Stimulated activated CD4-positive, alpha-beta T cell treated with anti-CD3 and anti-CD28 coated beads, Interleukin-15, amount 100 ng/mL, for 1 hour (primary cell): ENCODE measurements at places on chromosomes 16 and 17.

- no peak for DNase-seq
Measured at GRCh38 chr17:4747847-4748246, 8.1 kb upstream of the CXCL16 start.

DNA sequence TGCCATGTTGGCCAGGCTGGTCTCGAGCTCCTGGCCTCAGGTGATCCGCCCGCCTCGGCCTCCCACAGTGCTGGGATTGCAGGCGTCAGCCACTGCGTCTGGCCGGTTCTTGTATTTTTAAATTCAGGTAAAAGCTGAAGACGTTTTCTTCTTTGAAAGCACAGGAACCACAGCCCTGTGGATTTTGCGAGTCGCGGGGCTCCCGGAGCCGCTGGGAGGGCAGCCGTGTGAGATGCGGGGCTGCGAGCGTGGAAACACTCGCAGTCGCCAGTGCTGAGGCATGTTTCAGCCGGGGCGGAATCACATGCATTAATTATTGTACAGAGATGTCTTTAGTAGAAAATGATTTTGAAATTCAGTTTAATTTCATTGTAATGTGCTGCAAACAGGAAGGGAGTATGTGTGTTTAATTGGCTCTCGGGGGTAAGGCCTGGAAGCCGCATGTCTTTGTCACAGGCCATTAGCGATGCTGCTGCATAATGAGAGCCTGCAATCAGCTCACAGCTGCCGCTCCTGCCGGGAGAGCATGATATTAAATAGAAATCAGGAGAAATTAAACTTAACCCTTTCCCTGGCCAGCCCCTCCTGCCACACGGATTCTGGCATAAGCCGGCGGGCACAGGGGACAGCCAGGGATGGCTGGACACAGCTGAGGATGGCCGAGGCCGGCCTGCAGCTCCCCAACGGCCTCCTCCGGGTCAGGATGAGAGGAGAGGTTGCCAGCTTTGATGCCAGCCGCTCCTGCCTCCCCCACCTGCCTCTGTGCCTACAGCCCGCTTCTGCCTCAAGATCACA is 35.4 kb upstream of the CDH15 start:
- DNase-seq, result no peak

GRCh38 chr17:73564843-73565242 is 79.4 kb downstream of the SDK2 start:
- no peak for DNase-seq

- DNase-seq, result no peak
Measured at GRCh38 chr17:55561973-55562495, 50.8 kb upstream of the SMIM36 start.

- DNase-seq, result no peak
Measured at GRCh38 chr16:73298562-73298961, 250.6 kb upstream of the ZFHX3 start.
